ENCODE measurements at places on chromosomes 4 and X.

DNA sequence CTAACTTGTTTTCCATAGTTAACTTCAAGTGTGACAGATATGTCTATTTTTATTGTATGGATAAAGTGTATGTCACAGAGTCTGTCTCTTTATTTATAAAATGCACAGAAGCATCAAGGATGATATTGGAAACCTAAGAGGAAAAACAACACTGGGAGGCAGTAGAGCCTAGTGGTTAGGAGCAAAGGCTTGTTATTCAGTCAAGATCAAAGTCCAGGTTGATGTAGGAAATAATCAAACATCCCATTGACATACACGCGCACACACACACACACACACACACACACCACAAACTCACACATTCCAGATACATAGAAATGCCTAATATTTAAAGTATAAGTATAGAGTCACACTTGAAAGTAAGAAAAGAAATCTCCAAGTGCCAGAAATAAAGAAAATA lies 206.8 kb downstream of the CHRDL1 start:
- no peak for DNase-seq

- DNase-seq = no peak
Observed at GRCh38 chrX:29876733-29877132, 338.6 kb upstream of the MAGEB2 start.

DNA sequence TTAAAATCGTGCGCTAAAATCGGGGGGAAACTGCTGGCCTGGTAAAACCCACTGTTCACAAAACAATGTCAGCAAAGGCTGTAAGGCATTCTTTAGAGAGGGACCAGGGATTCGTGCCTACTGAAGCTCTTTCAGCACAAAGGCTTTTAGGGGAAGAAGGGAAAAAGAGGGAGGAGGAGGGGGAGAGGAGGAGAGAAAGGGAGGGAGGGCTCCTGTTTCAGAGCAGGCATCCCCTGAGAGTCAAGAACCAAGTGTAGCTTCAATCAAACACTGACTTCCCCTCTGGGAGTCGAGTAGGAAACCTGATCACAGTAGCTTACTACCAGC lies 9.5 kb downstream of the BCOR start:
- no peak for DNase-seq

- no peak for DNase-seq
Observed at GRCh38 chr4:33831442-33832066, 2412.8 kb downstream of the ARAP2 start.

DNA sequence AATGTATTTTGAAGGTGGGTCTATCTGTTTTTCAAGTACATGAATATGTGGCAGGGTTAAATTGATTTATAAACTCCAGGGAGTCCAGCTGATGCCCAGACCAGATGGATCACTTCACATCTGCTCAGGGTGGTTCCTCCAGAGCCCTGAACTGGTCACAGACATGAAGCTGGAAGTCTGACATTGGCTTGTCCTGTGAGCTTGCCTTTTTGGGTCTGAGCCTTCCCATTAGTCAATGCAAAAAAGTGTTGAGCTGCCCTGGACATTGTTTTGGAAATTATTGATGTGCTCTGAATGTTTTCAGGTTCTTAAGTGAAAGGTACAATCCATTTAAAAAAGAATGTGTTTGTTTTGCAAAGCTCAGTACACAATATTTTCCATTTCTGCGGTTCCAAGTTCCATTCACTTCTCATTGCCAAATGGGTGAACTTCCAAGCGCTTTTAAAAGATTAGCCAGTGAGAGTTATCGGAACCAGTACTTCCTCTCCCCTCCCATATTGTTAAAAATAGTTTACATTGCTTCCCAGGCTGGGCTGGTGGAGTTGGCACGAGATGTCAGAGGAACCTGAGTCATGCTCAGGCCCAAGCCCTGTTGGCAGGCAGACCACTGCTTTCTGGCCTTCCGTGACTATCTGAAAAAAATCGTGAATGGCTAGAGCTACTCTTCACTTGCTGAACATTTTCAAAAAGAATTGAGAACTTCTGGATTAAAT lies 52.1 kb downstream of the PDGFRA start:
- no peak for DNase-seq

DNA sequence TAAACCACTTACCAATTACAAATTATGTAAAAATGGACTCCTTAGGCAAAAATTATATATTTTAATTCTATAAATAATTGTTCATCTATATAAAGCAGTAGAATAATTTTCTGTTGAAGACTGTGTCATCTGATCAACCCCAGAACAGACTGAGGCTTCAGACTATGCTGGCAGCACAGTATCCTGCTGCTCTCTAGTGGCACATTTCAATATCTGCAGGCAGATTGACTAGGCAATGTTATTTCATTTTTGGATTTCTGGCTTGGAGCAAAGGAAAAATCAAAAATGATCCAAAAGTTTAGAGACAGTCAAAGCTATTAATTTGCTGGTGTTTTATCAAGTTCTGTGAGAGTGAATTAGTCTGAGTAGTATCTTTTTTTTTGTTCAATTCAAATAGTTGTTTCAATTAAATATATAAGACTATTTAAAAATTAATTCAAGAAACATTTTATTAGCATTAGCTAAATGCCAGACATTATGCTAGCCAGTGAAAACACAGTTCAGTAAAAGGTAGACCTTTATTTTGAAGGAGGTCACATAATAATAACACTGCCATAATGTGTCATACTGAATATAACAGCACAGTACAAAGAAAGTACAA lies 21.3 kb upstream of the SULT1E1 start:
- no peak for DNase-seq

GRCh38 chrX:14027511-14028019 lies 2.1 kb downstream of the GEMIN8 start:
- DNase-seq = no peak

- no peak for DNase-seq
Observed at GRCh38 chr4:83821493-83821892, 285.6 kb downstream of the GPAT3 start.
